ENCODE measurements at places on chromosomes 6 and 20. TPM values are rescaled to one million over a fixed set of nuclear protein-coding genes. Genes with fewer than 3 reads are reported as not detected.
A peak's percentile ranks its signal among the peaks of the same experiment; 100 is the strongest.

DNA sequence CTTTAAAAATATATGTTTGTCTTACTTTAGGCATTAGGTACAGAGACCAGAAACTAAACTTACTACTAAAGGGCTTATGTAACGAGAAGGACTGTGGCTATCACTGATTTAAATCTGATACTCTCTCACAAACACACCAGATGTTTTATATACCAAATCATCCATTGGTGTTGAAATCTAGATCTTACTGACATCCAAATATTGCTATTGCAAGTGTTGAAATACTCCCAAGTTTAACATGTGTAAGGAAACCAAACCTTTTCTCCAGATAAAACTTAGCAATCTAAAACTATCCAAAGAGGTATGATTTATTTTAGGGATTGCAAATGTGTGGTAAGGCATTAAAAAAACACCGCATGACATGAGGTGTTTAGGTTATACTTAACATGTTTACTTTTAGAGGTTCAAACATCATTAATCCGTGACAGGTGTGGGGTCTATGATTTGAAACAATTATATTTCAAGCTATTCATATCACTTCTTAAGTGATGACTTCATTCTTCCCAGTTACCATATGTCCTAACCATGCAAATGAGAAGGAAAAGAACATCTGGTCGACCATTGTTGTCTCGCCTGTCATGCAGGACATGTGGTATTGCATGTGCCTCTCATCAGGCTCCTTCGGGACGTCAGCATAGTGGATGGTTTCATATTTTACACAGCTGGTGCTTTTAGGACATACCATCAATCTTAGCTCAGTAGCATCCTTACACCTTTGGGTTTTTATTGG is 168.3 kb upstream of the SPACA1 start:
- DNase-seq, result no peak

- peak; percentile 25 for DNase-seq
Measured at GRCh38 chr20:25987073-25987927, 290.6 kb upstream of the ZNF337 start.

- DNase-seq, result no peak
Measured at GRCh38 chr20:38658879-38659596, 57.4 kb downstream of the ARHGAP40 start.

- no peak for DNase-seq
Measured at GRCh38 chr6:140669321-140669720, 1294.9 kb upstream of the CITED2 start.

GPR6 gene
- total RNA-seq, result not detected
